Activated CD4-positive, alpha-beta memory T cell treated with anti-CD3 and anti-CD28 coated beads for 36 hours (primary cell): ENCODE measurements at places on chromosomes 7 and 10. TPM values are rescaled to one million over a fixed set of nuclear protein-coding genes. Genes with fewer than 3 reads are reported as not detected.

The TAS2R3 gene
- total RNA-seq, result 0.59 TPM

The TBRG4 gene
- 137 TPM for total RNA-seq

DNA sequence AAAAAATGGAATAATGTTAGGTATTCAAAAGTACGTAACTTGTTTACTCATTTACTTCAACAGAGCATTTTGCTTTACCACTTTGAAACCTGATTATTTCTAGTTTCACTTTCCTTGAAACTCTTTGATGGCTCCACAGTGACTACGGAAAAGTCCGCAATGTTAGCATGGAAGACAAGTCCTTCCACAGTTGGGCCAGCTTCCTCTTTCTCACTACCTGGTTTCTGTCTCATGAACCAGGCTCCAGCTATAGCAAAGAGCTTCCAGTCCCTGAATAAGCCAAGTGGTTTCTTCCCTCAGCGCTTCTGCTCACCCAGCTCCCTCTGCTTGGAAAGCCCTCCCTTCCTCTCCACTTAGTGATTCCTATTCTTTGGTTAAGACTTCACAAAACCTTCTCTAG lies 44.8 kb upstream of the SLC16A12 start:
- DNase-seq, result no peak

GRCh38 chr10:113060201-113061053 lies 110.4 kb downstream of the TCF7L2 start:
- DNase-seq, result no peak

- no peak for DNase-seq
Observed at GRCh38 chr7:50262916-50263690, 41.4 kb upstream of the IKZF1 start.

DNA sequence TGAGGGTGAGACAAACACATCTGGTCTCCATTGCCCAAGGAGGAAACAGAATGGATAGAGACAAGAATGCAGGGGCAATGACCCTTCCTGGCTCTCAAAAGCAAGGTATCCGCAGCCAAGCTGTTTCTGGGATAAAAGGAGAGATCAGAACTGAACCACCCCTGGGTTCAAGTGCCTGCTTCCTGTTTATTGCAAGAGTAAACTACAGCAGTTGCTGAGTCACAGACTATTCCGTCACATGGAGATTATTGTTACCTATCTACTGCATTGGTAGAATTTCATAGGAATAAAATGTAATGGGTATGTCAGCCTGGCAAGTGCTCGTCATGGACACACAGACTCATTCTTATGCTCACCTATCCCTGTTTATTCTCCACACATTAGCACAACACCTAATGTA lies 821.6 kb downstream of the GRID1 start:
- no peak for DNase-seq
